ENCODE measurements at places on chromosomes 1 and 21. TPM values are rescaled to one million over a fixed set of nuclear protein-coding genes. Genes with fewer than 3 reads are reported as not detected.

DNA sequence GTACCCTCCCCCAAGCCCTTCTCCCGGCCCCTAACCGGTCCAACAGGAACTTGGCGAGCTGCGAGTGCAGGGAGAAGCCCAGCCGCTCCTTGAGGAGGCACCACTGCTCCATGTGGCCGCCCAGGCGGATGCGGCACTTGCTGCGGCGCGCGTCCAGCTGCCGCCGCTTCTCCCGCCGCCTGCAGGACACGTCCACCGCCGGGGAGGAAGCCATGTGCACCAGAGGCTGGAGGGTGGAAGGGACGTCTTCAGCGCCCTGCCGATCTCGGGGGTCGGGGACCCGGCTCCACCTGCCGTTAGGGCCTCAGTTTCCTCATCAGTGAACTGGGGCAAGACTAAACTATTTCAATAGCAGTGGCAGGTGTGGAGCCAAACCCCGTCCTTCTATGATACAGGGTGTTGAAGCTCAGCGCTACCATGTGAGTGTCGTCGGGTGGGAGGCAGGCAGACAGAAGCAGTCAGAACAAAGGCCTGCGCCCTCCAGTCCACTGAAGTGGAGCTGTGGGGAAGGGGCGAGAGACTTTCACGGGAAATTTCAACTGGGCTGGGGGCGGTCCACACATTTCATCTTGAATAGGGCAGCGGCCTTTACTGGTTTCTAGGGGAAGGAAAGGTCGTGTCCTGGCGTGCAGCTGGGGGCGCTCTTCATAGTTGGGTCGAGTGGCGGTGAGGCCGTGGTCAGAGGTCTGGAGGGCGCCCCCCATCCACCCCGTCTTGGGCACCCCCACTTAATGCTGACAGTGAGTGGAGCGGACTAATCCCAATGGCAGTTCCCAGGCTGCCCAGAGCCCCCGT, 592 bp downstream of the ZNF692 start:
- peak; percentile 65 for DNase-seq

GRCh38 chr1:218538341-218538740, 193.2 kb downstream of the TGFB2 start:
- no peak for DNase-seq

DNA sequence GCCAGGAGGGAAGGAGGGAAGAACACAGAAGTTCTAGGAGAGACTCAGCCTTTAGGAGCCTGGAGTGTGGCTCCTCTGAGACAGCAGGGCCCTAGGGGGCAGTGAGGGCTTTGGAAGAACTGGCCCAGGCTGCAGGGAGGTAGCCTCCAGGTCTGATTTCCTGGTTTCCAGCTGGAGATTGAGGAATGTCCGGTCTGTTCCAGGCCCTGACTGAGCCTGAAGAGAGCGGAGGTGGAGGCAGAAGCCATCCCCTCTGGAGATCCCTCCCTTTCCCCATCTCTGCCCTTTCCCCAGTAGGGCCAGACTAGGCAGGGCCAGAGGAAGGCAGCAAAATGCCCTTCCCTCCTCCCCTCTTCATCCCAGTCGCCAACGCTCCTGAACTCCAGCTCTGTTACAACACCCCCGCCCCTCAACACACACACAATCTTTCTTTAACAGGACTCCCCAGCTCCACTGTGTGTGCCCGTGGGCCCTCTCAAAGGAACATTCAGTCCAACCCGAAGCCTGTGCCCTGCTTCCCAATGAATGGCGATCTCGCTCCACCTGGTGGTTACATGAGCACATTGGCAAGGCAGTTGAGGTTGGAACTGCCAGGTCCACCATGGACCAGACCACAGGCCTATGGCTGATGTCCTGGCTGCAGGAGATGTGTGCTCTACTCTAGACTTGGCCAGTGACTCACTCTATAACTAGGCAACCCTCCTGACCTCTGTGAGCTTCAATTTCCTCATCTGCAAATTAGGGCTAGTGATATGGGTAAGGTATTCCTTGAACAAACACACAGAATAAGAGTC, 32.0 kb downstream of the MAP7D1 start:
- peak; percentile 88 for DNase-seq

- no peak for DNase-seq
Measured at GRCh38 chr1:102790997-102791396, 317.3 kb downstream of the COL11A1 start.

- DNase-seq, result peak; percentile 84
Measured at GRCh38 chr1:198121056-198121826, 35.6 kb upstream of the NEK7 start.

The MANEAL gene
- 0.50 TPM for total RNA-seq

The C4BPA gene
- not detected for total RNA-seq

DNA sequence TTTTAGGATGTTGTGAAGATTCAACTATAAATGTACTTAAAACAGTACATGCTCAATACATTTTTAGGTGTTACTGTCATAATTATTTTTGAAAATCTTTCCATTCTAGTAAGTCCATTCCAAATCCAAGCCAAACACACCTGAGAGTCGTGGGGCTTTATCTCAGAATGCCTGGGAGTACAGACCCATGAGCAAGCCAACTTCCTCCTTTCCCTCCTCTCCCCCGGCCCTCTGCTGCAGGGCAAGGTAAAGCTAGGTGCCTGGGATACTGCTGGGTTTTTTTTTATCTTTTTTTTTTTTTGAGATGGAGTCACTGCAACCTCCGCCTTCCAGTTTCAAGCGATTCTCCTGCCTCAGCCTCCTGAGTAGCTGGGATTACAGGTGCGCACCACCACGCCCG, 16.5 kb downstream of the TMEM51 start:
- no peak for DNase-seq

The LMOD1 gene
- 29.5 TPM for total RNA-seq

The ADAM30 gene
- not detected for total RNA-seq

DNA sequence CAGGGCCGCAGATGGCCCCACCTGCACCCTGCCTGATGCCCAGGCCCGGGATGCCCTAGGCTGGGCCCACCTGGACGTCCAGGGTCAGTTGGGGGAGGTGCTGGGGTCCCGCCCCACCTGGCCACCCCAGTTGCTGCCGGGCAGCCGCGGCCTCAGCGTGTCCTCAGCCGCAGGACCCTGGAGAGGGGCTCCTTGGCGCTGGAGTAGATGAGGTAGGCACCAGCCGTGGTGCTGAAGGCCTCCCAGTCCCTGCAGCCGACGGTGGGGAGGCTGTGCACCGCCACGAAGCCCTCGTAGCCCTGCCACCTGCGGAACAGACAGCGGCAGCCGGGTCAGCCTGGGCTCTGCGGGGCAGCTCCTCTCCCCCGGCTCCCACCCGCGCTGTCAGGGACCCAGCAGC, 40.4 kb downstream of the KRTAP10-1 start:
- no peak for DNase-seq

GRCh38 chr1:180352588-180352987, 122.5 kb downstream of the LHX4 start:
- no peak for DNase-seq

The ESRRG gene
- total RNA-seq, result 0.17 TPM

GRCh38 chr1:119948342-119949214, 52.3 kb upstream of the ADAM30 start:
- peak; percentile 64 for DNase-seq
